Stimulated activated CD4-positive, alpha-beta T cell treated with anti-CD3 and anti-CD28 coated beads, TNF-alpha, amount 100 ng/mL, for 1 hour (primary cell): ENCODE measurements at places on chromosomes 4 and X.

DNA sequence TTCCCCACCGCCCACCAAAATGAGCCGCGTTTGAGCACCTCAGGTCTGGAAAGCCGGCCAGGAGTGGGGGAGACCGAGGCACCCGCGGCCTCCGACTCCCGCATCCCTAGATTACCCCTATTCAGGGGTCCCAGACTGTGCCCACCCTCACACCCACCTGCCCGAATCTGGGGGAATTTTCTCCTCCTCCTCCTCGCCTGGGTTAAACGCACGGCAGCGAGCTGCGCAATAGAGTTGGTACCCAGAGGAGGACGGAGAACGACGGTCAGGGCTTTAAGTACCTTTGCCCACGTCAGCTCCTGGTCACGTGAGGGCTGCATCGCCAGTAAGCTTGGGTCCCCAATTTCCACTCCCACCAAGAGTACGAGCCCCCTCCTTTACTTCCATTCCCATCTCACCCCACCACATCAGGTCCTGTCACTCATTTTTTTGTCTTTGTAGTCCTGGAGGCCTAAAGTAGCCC is at the start of gene ARMCX2:
ARMCX2 (minus strand) TSS at position 250 of the 463 bp plus-strand sequence. CDS start 2,262 bp downstream, outside the sequence.
- no peak for DNase-seq

DNA sequence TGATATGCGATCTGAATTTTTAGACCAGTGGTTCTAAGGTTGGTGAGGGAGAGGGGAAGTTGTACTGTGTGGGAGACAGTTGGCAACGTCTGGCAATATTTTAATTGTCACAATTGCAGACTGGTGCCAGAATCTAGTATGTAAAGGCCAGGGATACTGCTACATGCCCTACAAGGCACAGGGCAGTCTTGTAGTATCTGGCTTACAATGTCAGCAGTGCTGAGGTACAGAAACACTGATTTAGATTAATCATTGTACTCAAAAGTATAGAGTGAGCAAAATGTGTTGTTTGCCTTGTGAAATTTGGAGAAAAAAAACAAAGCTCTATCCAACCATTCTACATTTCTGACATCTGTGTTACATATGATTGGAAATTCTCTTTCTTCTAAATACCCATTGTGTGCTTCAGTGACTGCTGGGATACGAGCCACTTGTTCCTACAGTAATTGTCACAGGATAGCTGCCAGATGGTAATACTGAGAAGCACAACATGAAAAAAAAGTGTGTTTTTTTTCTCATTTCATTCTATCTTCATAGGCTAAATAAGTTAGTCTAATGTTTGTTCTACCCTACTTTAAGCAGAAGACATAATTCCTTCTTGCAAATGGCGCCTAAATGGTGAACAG is 526.7 kb upstream of the AGA start:
- DNase-seq, result no peak

- DNase-seq, result no peak
Measured at GRCh38 chr4:146333187-146333894, 119.0 kb downstream of the REELD1 start.

DNA sequence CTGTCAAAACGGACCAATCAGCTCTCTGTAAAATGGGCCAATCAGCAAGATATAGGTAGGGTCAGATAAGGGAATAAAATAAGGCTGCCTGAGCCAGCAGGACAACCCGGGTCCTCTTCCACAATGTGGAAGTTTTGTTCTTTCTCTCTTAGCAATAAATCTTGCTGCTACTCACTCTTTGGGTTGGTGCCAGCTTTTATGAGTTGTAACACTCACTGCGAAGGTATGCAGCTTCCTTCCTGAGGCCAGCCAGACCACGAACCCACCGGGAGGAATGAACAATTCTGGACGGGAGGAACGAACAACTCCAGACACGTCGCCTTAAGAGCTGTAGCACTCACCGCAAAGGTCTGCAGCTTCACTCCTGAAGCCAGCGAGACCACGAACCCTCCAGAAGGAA is 287.8 kb downstream of the RAPGEF2 start:
- DNase-seq, result no peak

DNA sequence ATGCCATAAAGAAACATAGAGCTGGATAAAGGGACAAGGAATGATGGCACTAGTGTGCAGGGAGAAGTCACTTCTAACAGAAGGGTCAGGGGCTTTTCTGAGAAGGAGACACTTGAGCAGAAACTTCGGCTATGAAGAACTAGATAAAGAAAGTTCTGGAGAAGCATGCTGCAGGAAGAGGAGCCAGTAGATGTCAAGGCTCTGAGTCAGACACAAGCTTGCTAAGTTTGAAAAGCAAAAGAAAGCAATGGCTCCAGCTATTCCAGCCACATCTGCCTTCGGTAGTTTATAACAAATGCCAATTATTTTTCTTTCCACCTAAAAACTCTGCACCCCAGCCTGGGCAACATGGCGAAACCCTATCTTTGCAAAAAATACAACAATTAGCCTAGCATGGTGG is 7.5 kb downstream of the NUDT6 start:
- DNase-seq, result no peak

DNA sequence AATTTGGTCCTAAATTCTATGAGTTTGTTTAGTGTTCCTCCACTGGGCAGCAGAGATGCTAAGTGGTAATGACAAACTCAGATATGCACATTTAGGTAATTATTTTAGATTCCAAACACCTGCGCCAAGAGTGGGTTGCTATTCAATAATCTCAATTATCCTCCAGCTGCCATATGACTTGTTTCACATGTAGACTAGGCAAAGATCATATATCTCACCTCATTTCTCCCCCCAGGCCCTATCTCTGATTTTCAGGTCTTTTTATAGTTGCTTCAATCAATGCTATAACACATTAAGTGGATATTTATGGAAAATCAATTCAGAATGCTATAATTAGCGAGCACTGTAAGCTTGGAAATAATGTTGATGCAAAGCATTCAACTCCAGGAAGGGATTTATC is 217.6 kb downstream of the KCTD8 start:
- no peak for DNase-seq

DNA sequence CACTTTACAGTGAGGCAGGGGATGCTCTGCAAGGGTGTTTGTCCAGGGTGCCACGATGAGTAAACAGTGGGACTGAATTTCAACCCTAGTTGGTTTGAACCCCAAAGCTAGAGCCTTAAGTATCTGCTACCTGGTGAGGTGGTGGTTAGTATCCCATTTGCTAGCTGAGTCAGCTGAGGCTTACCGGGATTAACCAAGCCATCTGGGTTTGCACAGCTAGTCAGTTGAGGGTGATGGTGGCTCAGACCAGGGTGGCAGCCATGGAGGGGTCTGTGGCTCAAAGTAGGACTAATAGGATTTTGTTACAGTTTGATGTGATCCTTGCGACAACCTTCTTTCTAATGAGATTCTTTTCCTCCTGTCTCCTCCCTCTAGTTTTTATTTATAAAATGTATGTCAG is 1.9 kb downstream of the EVC start:
- DNase-seq, result no peak

DNA sequence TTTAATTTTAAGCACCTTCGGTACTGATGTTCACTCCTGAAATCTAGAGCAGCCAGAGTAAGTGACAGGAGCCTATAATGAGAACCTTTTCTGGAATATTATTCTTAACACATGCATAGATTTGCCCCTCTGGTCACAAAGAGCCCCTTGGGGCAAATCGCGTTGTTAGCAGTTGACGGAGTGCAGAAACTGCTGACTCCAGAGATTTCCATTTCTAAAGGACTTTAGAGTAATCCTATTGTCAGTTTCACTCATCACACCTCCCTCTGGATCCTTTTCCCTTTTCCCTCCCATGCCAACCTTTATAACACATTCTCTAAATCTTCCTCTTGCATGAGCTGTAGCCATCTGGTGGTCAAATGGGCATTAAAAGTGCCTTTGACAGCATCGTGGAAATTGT is 264.9 kb upstream of the PRPS2 start:
- no peak for DNase-seq

DNA sequence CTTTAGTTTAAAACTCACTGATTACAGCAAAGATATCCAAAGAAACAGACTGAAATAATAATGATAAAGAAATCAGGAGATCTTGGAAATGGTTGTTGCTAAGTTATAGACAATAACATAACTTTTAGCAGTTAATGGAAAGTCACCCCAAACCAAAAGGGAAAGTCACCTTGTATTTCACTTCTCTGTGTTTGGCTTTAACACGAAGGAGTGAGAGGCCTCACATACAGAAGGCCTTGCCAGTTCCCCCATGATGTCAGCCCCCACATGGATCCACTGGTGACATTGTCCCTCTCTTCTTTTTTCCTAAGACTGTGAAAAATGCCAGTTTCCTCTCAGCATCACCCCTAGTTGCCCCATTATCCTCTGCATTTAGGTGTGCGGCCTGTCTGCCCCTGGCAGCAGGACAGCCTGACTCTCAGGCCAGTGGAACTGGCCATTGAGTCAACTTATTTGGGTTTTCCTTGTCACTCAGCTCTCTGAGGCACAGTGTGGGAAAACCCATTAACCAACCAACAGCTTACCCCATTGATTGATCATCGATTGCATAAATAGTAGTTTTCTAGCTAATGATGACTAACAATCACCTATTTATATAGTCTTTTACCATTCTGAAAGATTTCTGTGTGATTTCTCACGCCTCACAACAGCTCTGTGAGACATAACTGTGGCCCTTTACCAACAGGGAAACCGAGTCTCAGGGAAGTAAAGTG is 308.1 kb downstream of the PTTG2 start:
- DNase-seq, result no peak

DNA sequence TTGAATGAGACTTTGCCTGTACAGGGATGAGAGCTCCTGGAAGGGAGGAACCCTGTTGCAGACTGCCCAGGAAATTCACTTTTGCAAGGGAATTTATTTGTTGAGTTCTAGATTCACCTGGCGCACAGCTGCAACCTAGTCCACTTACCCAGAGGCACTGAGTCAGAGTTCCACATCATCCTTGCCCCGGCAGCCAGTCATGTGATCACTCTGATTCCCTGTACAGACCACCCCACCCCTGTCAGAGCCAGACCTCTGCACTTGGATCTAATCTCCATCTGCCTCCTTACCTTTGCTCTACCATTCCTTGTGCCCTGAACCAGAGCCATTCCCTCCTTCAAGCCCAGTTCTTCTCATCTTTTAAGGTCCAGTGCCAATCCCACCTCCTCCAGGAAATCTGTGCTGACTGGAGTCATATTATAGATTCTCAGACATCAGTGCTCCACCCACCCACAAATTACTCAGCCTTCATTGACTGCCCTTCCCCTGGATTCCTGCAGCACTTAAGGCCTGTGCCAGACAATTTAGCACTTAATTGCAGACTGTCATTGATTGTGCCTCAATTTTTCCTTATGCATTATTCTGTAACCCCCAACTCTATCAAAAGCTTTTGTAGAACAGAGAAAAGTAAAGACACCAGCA is 84.1 kb upstream of the MAGEA4 start:
- no peak for DNase-seq

GRCh38 chr4:102541697-102542096 is 40.5 kb downstream of the NFKB1 start:
- DNase-seq, result no peak

DNA sequence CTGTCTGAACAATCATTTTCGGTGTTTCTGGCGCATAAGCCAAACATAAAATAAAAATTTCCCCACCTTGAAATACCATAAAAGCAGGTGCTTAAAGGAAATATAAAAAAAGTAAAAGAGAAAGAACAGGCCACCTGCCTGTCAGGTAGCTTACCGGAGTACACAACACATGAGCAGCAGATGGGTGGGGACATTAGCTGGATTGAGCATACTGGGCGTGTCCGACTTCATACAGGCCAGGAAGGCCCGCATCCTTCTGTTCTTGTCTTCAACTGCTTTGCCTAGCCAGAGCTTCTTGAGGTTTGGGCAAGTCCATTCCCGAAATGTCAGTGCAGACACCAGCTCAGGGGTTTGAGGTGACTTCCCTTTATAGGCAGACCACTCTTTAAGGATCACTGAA is 66.7 kb downstream of the FAM120C start:
- no peak for DNase-seq

- no peak for DNase-seq
Measured at GRCh38 chr4:11470438-11471045, 41.8 kb upstream of the HS3ST1 start.

GRCh38 chr4:43325220-43325967 is 432.9 kb downstream of the GRXCR1 start:
- DNase-seq, result no peak

GRCh38 chr4:8473198-8473919 is 32.8 kb downstream of the TRMT44 start:
- no peak for DNase-seq

GRCh38 chr4:54099748-54100574 is at the start of gene GSX2:
Gene GSX2, plus strand, starts transcription at chr4:54100163. Its CDS starts 182 bp downstream, at chr4:54100345.
- no peak for DNase-seq

GRCh38 chr4:40987151-40987550 is 227.2 kb downstream of the APBB2 start:
- DNase-seq, result no peak

DNA sequence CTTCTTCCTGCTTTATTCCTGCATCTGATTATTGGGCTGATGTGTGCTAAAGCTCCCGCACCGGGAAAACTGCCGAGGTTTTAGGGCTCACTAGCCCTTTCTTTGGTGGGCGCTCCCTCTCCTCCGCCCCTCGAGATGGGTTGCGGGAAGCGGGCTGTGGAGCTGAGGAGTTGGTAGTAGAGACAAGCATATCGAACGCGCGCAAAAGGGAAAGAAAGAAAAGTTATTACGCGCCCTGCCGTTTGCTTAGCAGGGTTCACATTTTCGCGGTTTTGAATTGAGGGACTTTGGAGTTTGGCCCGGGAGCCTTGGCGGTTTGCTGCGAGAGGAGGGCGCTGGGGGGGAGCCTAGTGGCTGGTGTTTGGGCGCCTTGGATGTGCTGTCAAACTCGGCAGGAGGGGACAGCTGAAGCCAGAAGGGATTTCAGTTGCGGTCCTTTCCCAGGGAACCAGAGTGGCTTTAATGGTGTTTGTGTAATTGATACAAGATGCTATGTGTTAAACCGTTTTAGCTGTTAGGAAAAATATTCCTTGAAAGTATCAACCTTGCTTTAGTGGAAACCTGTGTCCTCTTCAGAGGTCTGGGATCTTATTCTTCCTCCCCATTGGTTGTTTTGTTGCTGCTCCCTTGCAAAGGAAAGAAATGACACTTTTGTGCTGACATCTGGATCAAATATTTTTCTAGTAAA is 1.1 kb downstream of the GAB1 start:
- DNase-seq, result no peak

- no peak for DNase-seq
Measured at GRCh38 chr4:184784628-184785257, 41.0 kb downstream of the ACSL1 start.

DNA sequence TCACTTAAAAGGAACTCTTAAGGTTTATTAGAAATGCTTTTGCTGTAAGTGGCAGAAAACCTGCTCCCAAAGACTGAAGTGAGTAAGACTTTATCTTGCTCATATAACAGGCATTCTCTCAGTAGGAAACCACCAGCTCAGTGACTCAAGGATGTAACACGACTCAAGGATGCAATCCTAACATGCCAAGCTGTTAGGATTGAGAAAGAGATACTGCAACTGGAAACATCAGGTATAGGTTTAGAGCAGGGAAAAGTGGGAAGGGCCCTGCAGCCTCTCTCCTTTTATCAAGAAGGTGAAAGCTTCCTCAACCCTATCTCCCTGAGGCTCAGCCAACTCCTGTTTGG is 11.9 kb upstream of the SLC9A7 start:
- no peak for DNase-seq

- no peak for DNase-seq
Measured at GRCh38 chrX:14095702-14096101, 66.0 kb upstream of the GEMIN8 start.
